ENCODE measurements at places on chromosomes 6 and 20. TPM values are rescaled to one million over a fixed set of nuclear protein-coding genes. Genes with fewer than 3 reads are reported as not detected.

CDSN gene
- not detected for total RNA-seq

ETV7 gene
- 1.7 TPM for total RNA-seq

TMEM200A gene
- total RNA-seq: 0.16 TPM

GABRR1 gene
- total RNA-seq: not detected

C6orf118 gene
- not detected for total RNA-seq

CD93 gene
- 17.2 TPM for total RNA-seq

SLC17A2 gene
- not detected for total RNA-seq

PAX1 gene
- not detected for total RNA-seq

BTN1A1 gene
- not detected for total RNA-seq

RBPJL gene
- total RNA-seq: not detected

BMP7 gene
- total RNA-seq: not detected

SLC2A4RG gene
- total RNA-seq: 95.5 TPM

GPLD1 gene
- total RNA-seq: 0.86 TPM

AVP gene
- total RNA-seq: not detected

MEI4 gene
- total RNA-seq: not detected

C6orf132 gene
- total RNA-seq: 0.05 TPM
